ENCODE measurements at places on chromosomes 2 and 18.

- DNase-seq, result no peak
These were observed 34.8 kb downstream of the SP110 start for GRCh38 chr2:230184727-230185578.

GRCh38 chr18:38170845-38171244 lies 605.2 kb upstream of the CELF4 start:
- DNase-seq, result no peak

DNA sequence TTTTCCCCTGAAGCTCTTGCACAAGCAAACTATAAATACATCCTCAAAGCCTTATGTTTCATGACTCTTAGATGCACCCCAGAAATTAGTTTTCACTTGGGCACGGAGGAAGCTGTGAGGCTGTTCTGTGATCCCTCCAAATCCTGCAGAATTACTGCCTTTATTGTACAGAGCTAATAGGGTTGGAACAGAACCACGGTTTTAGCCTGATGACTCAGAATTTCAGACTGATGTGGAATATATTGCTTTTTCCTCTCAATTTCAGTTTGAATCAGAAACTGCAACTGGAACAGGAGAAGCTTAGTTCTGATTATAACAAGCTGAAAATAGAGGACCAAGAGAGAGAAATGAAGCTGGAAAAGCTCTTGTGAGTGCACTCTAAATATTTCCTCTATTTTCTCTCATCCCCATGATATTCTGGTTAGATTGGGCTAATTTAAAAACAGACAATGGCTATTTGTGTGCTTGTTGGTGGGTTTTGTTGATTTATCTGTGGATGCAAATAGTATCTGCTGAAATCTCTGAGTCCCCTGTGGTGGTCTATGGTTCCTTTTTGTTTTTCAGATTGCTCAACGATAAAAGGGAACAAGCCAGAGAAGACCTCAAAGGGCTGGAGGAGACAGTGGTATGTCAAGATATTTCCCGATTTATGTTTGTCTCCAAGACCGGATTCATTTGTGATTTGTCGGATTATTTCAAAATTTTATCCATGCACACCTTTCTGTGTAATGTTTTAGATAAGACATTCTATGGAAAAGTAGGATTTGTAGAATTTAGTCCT lies 38.2 kb upstream of the LYPD6B start:
- DNase-seq, result no peak

DNA sequence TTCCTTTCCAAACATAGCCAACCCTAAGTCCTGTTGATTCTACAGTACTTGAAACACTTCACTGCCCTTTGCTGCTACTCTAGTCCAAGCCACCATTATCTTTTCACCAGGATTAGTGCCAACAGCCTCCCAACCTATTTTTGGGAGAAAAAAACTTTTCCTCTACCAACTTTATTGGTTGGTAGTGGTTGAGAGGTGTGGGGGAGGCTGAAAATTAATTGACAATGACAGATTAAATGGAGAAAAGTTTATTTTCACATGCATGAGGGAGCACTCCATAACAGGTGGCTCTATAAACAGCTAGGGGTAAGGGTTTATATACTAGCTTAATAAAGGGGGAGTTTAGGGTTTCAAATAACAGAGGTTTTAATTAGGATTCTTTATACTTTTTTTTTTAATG lies 37.8 kb upstream of the ITPRID2 start:
- no peak for DNase-seq

- no peak for DNase-seq
These were observed 299.7 kb downstream of the CDCA7 start for GRCh38 chr2:173654161-173654895.

- DNase-seq, result no peak
These were observed 368.6 kb upstream of the SPRED2 start for GRCh38 chr2:65800998-65801397.

DNA sequence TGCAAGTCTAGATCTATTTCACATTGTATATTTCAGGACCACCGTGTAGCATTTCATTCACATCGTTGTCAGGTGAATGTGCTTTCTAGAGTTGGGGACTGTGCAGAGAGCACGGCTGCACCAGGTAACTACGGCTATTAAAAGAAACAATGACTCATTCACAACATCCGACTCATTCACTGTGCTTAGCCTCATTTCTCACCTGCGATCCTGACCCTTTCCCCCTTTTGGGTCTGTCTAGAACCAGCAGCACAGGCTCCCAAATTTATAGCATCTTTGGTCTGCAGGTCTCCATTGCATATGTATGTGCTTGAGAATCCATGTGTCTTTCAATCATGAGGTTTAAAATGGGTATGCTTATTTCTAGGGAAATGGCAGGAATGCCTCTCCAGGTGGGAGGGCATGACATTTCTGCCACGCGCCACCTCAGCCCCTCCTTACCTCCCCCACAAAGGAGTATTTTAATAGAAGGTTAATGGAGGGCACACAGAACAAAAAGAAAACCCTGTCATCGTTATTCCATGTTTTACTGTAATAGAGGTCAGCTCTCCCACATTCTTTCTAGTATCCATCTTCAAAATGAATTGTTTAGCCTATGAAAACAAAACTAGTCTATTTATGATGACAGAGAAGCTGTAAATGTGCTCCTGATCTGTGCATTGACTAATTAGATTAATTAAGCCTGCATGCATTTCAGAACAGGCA lies 246.7 kb upstream of the EPHA4 start:
- DNase-seq, result no peak

DNA sequence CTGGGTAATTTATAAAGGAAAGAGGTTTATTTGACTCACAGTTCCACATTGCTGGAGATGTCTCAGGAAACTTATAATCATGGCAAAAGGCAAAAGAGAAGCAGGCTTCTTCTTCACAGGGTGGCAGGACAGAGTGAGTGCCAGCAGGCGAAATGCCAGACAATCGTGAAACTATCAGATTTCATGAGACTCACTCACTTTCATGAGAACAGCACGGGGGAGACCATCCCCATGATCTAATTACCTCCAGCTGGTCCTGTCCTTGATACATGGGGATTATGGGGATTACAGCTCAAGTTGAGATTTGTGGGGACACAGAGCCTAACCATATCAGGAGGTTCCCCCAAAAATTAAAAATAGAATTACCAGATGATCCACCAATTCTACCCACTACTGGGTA lies 675.5 kb upstream of the SLC8A1 start:
- DNase-seq, result no peak

DNA sequence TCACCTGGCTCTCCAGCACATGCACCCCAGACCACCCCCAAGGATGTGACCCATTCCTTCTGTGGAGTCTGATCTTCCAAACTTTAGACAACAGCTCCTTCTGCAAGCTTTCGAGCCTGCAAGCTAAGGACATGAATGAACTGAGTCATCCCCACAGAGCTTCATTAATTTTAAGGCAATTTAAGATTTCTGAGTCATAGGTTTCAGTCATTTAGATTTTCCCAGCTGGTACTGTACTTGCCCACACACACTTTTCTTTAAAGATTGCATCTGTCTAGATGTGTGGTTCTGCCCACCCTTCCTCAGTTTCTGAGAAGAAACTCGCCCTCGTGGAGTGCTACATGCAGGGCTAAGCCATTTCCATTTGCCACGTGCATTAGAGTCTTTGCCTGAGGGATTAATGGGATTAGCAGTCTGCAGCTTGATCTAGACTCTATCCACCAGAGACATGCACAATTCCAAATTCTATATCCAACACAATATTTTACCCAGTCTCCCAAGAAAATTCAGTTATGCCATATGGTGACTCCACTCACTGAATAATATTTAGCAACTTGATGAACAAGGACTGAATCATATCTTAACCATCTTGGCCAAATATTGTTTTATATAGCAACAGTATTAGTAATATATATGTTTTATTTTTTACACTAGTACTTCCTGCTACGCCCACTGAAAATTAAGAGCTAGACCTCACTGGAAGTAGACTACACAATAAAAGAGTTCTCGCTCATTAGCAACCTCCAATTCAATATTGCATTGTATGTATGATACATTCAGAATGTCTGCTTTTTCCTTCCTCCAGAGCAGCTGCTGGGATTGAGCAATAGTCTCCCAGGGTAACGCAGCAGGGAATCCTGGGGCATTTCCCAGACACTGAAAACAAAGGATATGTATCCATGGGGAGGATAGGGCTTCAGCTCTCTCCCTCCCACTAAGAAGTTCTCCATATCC lies 14.3 kb upstream of the TRIB2 start:
- no peak for DNase-seq

- DNase-seq, result no peak
These were observed 57.3 kb upstream of the PSMD14 start for GRCh38 chr2:161250864-161251436.

DNA sequence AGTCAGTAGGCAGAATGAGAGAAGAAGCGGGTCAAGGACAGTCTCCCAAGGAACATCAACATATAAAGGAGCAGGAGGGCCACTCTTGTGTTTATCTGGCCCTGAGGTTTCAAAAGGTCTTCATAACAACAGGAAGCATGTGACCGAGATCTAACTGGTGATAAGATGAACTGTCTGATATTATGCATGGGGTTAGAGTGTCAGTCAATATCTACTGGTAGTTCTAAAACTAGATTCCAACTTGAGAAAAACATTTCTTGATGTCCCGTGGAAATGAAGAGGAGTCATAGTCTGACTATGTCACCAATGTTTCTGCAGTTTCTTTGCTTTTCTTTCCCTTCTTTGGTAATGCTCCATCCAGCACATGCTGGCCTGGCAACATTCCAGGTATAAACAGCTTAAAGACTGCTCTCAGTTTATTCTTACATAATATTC lies 77.5 kb upstream of the ITPRID2 start:
- no peak for DNase-seq

DNA sequence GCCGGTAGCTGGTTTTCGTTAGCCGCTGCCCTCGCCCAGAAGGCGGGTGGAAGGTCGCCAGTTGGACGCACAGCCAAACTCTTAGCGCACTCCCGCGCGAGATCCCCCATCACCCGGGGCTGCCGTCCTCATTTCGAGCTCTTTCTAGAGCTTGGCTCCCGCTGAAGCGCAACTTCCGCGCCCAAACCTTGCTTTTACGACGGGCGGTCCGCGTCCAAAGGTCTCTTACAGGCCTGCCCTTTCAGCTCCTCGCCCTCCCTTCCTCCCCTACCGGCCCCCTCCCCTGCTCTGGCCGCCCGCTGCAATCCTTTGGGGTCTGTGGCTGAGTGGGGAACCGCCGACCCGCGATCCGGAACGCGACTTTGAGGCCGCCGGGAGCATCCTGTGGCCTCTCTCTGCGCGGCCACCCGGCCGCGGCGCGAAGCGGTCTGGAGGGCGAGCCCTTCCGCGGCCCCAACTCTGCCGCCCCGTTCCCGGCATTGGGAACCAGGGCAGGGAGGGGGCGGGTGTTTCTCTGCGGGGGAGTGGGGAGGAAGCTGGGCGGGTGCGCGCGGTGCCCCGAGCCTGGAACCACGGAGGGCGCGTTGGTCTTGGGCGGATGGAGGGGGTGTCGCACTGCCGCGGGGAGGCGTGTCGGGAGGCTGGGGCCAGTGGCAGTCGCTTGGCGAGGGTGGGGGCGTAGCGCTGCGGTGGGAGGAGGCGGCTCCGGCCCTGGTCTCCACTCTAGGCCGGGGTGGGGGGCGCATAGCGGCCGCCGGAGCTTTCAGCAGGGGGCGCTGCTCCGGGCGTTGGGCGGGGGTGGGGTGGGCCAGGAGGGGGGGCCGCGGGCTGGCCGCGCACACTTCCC lies at the start of gene GDF7:
Gene GDF7, plus strand, starts transcription at position 841 of the 847 bp plus-strand sequence. CDS start 96 bp downstream, outside the sequence.
- peak; percentile 49 for DNase-seq

DNA sequence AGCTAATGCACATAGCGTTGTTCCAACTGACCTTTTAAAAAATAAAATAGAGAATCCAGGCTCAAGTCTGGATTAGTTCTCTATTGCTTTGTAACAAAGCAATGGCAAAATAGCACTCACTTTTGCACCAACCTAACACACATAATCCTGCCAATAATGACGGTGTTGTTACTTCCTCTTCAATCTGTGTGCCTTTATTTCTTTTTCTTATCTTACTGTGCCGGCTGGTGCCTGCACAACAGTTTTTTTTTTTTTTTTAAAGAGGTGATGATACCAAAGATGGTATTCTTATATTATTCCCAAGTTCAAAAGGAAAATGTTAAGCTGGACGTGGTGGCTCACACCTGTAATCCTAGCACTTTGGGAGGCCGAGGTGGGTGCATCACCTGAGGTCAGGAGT lies 3.4 kb downstream of the PLB1 start:
- no peak for DNase-seq

DNA sequence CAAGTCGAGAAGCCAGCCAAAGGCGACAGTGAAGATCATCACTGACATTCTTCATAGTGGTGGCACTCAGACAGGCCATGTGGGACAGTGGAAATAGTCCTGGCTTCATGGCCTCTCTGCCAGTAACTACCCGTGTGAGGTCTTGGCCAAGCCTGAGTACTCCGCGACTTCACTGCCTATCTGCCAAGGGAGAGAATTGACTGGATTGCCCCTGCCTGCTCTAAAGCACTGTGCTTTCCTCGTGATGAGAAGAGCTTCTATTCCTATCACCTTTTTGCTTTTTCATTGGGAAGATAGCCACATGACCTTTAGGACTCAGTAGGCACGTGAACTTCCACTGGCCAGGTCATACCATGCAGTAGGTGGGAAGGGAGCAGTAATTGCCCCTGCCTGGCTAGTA lies 239.3 kb downstream of the HAUS1 start:
- no peak for DNase-seq

- DNase-seq, result no peak
These were observed 1438.0 kb upstream of the ZEB2 start for GRCh38 chr2:145957929-145958328.

DNA sequence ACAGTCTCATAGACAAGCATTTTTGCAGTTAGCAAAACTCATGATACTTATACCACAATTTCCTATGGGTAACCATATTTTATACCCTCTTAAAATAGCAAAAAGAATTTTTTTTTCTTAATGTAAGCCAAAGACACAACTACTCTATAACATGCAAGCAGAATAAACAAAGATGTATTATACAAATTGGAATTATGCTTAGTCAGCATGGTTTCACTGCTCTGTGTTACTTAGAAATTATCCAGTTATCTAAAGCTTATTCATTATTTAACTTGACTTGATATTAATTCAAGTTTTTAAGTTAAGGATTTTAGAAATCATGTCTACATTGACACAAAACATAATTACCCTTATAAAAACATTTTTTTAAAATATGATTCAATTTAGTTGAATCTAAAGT lies 449.8 kb upstream of the CDH2 start:
- DNase-seq, result no peak

All from CMK (cell line).